ENCODE measurements at places on chromosomes 6 and 20.

DNA sequence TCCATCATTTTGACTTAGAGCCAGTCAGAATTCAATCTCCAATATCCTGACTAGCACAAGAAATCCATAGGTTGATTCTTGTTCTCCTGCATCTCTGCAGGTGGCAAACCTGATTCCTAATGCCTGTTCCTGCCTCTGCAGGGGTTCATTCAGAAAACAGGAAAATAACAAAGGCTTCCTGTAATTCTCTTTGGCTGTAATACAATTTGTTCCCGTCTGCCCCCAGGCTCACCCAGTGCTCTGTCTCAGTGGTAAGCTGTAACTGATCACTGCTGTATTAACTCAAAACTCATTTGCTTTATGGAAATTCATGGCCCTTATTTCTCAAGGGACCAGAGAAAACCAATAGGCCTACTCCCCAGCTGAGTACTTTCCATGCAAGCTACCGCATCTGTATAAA lies 88.6 kb downstream of the OPRM1 start:
- no peak for ATAC-seq

GRCh38 chr6:20302702-20303251 lies 90.5 kb upstream of the MBOAT1 start:
- no peak for ATAC-seq

DNA sequence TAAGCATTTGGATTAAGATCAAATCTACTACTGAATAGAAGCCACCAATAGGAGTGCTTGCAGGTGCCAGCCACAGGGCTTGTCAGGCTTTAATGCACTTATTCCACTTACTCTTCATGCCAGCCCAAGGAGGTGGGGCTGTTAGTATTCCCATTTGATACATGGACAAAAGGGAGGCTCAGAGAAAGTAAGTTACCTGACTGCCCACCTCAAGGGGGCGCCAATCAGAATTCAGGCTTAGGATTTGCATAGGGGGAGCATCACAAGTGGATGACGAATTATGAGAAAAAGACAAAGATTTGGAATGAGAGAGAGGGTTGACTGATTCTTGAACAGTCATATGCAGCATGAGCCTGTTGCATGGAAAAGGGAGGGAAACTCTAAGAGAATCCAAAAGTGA lies 188.4 kb upstream of the TSHZ2 start:
- no peak for ATAC-seq

DNA sequence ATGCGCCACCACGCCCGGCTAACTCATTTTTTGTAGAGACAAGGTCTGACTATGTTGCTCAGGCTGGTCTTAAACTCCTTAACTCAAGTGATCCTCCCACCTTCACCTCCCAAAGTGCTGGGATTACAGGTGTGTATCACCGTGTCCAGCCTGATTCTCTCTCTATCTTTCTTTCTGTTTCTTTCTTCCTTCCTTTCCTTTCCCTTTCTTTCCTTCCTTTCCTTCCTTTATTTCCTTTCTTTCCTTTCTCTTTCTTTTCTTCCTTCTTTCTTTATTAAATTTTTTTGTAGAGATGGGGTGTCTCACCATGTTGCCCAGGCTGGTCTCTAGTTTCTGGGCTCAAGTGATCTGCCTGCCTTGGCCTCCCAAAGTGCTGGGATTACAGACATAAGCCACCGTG lies 38.7 kb upstream of the MTHFD1L start:
- no peak for ATAC-seq

DNA sequence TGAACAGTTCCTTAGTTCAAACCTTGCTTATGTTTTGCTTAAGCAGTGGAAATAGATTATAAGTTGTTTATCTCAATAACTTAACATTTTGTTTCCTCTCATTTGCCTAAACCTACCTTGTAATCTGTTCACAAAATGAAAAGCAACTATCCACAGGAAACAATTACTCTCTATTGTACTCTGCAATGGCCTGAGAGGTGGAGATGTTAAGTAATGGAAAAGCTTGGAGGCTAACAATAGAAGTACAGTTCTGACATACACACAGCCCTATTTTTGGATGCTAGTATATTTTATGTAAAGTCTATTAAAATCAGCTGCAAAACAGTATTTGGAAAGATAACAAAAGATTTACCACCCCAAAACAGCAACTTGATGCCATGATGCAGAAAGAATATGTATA lies 82.1 kb downstream of the TINAG start:
- no peak for ATAC-seq

- ATAC-seq = no peak
Observed at GRCh38 chr6:96304997-96305396, 216.6 kb upstream of the UFL1 start.

DNA sequence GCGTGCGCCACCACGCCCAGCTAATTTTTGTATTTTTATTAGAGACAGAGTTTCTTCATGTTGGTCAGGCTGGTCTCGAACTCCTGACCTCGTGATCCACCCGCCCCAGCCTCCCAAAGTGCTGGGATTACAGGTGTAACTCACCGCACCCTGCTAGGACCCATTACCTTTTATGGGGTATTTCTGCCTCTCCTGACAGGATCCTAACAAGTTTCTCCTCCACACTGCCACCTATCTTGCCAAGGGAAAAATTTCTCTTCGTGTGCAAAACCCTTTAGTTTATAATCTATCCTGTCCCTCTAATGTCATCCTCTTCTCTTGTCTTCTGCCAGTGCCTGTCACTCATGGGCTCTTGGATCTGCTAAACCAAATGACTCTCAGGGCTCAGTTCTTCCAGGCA lies 1.9 kb downstream of the STMND1 start:
- ATAC-seq = no peak

GRCh38 chr20:37670351-37670791 lies 23.5 kb upstream of the CTNNBL1 start:
- ATAC-seq = no peak

DNA sequence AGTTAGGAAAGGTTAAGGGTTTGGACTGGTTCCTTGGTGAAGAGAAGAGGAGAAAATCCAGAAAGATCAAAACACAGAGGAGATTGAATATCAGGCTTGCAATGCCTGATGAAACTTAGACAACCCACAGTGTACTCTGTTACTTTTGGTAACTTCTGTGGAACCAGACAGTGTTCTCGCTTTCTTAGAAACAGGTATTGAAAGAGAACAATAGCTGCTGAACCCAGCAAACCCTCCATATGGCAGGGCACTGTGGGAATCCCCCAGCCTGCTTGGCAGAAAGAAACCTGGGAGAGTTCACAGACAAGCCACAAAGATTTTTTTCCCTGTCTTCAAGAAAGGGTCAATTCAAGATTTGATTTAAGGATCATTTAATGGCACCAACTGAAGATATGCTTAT lies 342.8 kb downstream of the FOXA2 start:
- no peak for ATAC-seq

- ATAC-seq = peak; percentile 29
Observed at GRCh38 chr20:47688385-47689381, 96.6 kb downstream of the SULF2 start.

DNA sequence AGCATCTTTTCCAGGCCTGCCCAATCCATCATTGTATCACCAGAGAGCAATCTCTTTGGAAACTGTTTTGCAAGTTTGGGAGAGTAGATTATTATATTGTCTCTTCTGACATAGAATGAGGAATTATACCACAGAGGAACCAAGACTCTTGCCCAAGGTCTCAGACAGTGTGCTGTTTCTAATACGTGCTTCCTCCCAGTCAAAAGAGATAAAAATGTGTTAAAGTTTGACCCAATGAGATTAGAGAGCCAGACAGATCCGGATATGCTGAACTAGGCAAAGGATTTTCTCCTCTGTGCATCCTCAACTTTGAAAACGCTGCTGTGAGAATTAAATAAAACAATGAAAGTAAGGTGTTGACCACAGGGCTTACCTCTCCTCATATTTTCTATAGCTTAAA lies 18.6 kb upstream of the NT5E start:
- ATAC-seq = no peak

DNA sequence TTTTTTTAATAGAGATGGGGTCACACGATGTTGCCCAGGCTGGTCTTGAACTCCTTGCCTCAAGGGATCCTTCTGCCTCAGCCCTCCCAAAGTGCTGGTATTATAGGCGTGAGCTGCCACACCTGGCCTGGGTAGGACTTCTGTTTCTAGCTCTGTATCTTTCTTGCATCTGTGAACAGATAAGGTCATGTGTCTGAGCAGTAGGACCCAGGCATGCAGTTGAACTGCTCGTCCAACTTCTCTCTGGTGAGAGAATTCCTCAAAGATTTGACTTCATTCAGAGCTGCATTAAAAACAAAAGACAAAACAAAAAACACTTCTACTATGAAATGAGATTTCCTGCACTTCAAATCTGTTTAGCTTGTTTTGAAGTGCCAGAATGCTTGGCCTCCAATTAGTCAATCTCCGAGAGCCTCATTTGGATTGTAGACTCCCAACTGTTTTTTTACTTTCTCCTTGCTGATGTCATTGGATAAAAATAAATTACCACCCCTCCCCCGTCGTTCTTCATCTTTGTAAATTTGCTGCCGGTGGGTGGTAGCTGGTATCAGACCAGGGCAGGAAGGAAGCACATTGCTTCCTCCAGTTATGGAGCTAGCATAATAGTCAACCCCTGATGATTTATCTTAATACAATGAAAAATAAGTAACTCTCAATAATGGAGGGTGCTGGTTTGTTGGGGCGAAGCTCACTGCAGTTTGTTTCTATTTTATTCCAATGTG lies 17.6 kb downstream of the CD109 start:
- no peak for ATAC-seq

GRCh38 chr6:91590191-91590590 lies 1003.3 kb upstream of the MAP3K7 start:
- no peak for ATAC-seq

GRCh38 chr6:6474170-6474920 lies 114.2 kb upstream of the LY86 start:
- no peak for ATAC-seq

DNA sequence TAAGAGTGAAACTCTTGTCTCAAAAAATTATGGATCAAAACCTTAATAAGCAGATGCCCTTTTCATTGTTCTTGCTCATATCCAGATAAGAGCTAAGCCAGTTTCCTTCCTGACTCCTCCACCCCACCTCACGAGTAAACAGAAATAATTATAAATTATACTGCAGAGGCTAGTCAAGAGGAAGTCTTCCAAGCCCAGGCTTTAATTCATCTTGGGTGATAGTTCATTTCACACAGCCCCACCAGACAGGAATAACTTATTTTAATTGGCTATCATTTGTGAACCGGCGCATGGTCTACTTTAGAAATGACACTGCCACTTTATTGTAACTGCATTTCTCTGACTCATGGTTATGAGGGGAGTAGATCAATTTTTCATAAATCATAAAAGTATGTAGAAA lies 102.0 kb downstream of the BTBD3 start:
- ATAC-seq = no peak

DNA sequence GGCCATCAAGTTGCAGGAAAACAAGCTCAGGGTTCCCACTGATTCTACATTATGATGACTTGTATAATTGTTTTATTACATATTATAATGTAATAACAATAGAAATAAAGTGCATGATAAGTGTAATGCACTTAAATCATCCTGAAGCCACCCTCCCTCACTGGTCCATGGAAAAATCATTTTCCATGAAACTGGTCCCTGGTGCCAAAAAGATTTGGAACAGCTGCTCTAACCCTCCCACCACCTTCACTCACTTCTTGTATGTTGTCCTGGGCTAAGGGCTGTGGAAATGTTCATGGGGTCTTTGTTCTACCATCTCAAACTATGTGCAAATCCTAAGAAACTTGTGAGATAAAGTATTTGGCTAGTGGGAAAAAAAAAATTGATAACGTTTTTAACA lies 133.8 kb downstream of the LRRC1 start:
- ATAC-seq = no peak

DNA sequence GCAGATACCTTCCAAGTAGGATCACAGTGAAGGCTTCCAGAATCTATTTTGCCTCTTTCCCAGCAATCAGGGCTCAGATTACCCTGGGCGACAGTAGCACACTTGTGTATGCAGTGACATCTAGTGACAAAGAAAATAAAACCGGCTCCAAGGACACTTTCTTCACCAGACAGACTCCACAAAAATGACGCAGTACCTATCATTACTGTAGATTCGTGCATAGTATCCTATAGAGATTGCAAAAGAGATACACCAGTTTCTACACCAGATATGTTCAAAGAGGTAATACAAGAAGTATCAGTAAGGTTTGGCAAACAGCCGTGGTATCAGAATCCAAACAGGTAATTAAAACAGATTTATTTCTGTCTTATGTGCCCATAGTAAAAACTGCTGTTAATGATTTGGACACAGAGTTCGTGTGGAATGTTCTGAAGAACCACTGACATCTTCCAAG lies 600.4 kb upstream of the JAG1 start:
- ATAC-seq = no peak

GRCh38 chr6:148509119-148509799 lies 166.6 kb downstream of the SASH1 start:
- no peak for ATAC-seq

DNA sequence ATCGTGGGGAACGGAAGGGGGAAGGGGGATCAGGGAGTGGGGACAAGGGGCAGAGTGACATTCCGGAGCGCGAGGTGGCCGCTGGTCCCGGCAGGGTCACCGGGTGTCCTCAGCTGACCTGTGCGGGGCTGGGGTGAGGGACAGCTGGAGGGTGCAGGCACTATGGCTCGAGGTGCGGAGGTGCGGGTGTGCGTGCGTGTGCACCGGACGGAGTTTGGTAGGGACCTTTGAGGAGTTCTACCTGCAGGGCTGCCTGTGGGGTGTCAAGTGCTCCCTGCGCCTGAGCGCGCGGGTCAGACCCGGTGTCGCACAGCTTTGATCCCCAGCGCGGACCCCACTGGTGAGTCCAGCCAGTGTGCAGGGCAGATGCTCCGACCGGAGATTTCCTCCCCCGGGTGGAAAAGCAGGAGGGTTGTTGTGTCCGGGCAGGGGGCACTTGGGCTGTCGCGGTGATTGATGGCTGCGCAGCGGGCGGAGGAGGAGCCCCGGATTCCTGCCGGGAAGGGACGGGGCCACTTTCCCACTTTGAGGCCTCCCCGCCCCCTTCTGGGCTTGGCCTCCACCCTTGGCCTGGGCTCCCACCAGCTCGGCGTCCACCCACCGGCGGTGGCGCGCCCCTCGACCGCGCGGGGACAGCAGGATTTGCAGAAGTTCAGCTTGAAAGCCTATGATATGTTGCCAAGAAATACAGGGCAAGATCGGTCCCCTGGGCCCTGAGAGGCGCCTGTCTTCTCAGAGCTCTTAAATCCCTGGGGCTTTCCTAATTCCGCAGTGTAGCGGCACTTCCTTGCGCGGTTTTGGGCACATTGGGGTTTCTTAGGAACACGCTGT lies 658 bp downstream of the RIN2 start:
- ATAC-seq = peak; percentile 64

DNA sequence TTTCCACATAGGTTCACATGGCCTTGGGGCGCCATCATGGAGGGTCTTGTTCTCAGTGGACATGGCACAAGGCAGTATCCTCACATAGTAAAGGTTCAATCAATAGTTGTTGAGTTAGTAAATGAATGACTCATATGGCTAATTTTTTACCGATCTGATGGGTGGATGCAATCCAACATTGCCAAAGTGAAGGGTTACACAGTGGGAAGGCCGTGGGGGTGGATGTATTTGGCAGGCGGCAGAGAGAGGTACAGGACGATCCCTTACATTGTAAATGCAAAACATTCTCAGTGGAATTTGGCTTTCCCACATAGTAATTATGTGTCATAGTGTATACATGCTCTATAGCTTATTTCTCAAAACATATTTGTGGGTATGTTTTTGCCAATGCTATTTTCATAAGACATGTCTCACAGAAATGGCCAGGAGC lies 21.0 kb upstream of the PDE7B start:
- no peak for ATAC-seq

GRCh38 chr6:107064579-107065065 lies 36.6 kb downstream of the MTRES1 start:
- ATAC-seq = peak; percentile 29
